Activated CD4-positive, alpha-beta T cell treated with anti-CD3 and anti-CD28 coated beads, Interleukin-2, Interleukin-4, amounts not matched to agents 100 ng/mL and 50 ng/mL, durations not matched to agents 16 hours and 8 hours (primary cell): ENCODE measurements at places on chromosomes 6 and 20.

DNA sequence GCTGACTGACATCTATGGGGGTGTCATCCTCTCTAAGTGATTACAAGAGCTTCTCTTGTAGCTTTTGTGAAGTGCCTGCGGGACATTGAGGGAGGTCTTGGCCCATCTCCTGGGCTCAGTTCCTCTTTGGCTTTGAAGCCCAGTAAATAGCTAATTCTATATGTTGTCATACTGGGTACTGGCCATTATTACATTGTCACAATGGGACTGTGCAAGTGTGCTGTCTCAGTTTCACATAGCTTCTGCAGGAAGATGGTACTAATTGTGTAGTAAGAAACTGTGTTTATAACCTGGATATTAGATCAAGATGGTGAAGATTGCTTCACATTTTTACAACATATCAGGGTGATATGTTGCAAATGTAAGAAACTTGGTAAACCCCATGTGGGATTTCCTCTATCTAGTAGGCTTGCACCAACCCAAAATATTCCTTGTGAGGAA, 19.9 kb downstream of the SPINT3 start:
- no peak for DNase-seq

DNA sequence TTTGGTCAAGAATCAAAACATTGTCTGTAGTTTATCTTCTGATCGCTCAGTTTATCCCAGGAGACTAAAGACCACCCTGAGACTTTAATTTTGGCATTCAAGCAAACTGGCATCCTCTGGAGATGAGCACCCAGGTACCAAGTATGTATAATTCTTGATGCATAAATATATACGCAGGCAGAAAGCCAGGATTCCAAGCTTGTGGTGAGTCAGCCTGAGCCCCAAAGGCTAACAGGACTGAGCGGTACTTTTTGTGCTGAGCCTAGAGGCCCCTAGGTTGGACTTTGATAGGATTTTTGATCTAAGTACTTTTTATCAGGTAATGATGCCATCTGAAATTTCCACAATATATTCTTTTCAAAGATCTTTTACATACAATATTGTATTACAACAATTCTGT, 301.3 kb downstream of the TFAP2B start:
- DNase-seq: no peak

DNA sequence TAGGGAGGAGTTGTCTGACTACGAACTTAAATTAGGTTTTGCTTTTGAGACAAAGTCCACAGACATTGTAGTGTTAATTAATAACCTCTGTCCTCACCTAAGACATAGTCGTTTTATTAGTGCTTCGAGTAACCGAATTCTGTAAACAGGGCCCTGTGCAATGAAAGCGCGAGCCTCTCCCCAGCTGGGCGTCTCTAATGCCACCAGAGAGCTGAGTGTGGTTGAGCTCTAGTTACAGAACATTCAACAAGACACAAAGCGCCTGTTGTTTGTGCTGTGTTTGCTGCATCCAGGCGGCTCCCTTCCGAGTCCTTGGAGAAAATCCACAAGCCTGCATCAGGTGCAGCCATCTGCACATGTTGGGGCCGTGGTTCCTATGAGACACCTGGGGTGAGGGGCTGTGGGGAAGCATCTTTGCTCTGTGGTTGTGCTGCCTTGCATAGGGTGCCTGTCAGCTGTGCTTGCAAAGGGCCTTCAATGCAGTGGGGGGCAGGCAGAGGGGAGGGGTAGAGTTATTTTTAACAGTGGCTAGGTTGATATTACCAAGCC, 63.9 kb downstream of the CD164 start:
- no peak for DNase-seq

DNA sequence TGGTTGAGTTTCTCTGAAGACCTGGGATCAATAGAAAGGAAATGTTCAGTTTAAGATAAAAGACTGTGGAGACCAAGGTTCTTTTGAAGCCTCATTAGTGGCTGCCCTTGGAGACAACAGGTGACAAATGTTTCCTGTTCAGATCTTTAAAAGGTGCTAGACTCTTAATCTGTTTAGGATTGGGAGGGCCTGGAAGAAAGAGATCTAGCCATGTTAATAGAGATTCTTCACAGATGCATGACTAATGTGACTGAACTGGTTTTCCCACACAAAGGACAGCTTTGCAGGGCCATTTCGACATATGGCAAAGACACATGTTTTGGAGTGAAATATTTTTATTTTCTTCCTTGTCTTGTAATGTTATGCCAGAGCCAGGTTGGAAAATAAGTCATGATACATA, 82.2 kb downstream of the WDR27 start:
- no peak for DNase-seq

DNA sequence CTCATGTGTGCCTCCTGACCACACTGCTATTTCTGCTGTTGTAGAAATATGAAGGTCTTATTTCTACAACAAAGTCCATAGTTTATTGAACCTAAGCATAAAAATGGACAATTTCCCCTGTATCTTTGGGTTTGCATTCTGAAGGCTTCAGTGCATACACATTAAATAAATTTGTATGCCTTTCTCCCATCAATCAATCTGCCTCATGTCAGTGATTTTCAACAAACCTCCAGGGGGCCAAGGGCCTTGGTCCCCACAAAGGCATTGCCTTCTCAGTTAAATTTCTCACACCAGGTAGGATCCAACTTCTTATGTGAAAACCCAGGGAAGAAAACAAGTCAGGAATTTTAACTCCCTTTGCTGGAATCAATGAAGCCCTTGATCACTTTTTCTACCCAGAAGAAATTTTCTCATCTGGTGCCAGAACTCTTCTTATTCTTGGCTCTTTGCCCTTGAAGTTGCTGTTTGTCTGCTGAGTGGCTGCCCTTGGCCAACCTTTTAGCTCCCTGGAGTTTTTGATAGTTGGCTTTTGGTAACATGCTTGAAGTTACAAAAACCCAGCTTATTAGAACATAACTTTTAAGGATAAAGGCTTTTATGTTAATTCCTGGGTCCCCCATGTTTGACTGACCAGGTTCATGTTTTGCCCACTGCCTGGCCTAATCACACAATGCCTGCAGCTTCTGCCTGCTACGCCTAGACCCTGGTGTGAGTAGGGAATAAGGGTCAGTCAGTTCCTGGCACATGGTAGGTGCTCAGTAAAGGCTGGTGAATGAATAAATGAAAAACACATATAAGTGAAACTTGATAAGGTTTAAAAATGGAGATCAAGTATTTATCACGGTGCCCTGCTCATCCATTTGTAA, 37.0 kb downstream of the SHLD1 start:
- no peak for DNase-seq

DNA sequence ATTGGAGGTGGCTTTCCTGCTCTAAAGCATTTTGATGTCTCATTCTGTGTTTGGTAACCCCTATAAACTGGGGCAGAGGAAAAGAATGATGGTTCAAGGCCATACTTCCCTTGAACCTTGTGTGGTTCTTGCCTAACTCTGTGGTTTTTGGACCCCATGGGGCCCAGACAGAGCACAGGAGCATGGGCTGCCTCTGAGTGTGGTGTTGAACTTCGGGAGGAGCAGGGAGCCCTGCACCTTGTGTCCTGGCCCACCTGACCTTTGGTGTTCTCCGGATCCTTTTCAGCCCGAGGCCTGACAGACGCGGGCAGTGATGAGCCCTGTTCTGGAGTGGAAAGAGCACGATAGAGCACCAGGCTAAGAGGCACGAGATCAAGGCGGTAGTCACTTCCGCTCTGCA, 18.8 kb downstream of the TMEM74B start:
- DNase-seq: no peak

GRCh38 chr6:152874846-152875568, 107.8 kb downstream of the FBXO5 start:
- no peak for DNase-seq

GRCh38 chr20:35616465-35617396, 1.1 kb downstream of the SPAG4 start:
- peak; percentile 44 for DNase-seq

GRCh38 chr20:1299522-1299921, 29.4 kb downstream of the SDCBP2 start:
- DNase-seq: peak; percentile 23

DNA sequence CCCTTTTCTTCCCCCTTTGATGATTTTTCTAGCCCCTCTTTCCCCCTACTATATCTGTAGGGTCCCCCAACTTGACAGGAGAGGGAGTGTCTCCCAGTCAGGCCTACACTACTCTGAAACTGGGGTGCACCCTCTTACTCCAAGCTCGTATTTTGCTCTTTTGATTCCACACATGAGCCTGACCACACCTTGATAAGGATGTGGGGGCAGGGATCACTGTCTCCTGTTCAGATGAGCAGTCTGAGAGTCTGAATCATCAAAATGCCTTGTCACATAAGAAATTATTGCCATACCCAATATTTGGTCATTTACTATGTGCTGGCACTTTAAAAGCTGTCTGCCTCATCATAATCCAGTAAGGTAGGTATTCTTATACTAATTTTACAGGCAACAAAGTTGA, 15.9 kb downstream of the PNPLA1 start:
- DNase-seq: no peak

DNA sequence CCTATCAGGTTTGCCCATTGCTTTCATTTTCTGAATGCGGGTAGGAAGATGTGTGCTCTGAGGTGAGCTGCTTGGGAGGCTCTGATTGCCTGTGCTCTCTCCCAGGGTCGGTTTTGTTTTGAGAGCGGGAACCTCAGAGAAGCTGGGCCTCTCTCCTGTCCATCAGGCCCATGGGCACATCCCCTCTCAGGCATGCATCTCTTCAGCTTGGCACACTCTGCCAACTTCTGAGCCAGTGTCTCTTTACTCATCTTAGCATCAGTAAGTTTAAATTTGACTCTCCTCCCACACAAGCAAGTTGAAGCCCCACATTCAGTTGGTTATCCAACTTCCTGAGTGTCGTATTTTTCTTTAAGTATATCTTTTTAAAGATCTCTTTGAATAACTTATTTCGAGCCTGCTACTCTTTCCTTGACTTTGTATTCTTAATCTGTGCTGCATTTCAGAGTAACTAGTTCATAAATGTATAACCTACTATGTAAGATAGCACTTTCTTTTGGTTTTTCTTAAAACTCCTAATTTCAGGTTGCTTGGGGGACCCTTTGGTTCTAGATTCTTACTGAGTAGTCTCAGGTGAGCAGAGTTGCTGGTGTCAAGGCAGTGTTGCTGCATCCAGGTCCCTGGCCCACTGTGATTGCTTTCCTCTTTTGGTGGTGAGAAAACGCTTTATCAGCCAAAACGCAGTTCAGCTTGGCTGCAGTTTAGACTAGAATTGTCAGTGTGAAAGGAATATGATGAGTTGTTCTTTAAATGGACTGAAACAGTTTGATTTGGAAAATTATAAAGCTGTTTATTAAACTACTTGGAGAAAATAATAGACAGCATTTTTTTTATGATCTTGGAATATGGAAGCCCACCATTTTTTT, 54.8 kb downstream of the SNX9 start:
- DNase-seq: peak; percentile 8

- DNase-seq: no peak
Measured at GRCh38 chr20:1696521-1697209, 39.1 kb upstream of the SIRPG start.

DNA sequence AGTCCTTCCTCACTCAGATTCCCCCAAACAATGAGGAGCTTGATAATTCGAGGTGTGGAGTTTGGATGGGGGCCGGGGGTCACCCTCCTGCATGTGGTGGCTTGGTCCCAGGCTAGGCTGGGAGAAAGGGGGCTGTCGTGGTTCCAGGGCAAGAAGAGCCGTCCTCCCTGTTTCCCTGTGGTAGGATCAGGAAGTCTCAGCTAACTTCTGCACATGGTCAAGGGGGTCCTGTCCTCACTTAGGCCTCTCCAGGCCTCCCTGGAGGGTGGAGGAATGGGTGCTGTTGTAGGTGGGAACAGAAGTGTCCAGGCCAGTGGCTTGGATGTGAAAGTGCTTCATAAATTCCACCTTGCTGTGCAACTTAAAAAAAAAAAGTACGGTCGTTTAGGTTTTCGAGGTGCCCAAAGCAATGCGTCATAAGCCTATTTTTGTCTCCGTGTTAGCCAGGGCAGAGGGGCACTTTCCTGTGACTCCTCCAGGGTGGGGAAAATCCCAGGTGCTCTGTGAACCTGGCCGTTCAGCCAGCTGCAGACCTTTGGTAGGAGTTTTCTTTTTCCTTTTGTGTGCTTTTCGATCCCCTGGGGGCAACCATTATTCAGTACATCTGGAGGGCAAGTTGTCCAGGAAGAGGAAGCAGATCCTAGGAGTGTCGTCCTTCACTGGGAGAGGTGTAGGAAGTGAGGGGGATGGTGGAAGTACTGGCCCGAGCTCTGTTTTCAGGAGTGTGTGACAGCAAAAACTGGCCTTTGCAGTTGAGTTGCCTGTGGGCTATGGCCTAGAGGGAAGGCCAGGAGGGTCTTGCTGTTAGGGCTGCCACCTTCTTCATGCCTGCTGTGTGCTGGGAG, 9.6 kb downstream of the IGF2R start:
- DNase-seq: peak; percentile 58

DNA sequence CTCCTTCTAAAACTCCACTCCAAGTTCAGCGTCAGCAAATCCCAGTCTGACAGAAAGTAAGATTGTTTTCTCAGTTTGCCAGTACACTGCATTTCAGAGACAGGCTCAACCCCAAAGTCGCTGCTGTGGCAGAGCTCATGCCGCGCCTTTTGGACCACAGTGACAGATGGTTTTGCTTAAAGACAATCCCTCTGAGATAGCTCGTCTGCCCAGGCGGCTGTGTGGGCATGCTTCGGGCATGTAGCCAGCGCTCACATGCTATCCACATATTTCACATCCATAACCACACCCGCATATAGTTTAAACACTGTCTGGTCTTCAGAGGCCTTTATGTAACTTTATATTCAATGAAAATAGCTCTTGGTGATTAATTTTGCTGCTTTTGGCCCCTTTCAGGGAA, 14.7 kb upstream of the PXDC1 start:
- no peak for DNase-seq
